ENCODE measurements at places on chromosomes 2 and 18. TPM values are rescaled to one million over a fixed set of nuclear protein-coding genes. Genes with fewer than 3 reads are reported as not detected.

Gene NOSTRIN
- 45.2 TPM for total RNA-seq

Gene HAAO
- 6.1 TPM for total RNA-seq

Gene LYPD1
- total RNA-seq: 1.5 TPM

Gene ADD2
- total RNA-seq: 2.1 TPM

Gene LBX2
- total RNA-seq: 1.5 TPM

Gene EFEMP1
- total RNA-seq: 219 TPM

Gene KLHL30
- total RNA-seq: 0.71 TPM

Gene POTEJ
- total RNA-seq: not detected

Gene LYPD6
- total RNA-seq: 0.47 TPM

DNA sequence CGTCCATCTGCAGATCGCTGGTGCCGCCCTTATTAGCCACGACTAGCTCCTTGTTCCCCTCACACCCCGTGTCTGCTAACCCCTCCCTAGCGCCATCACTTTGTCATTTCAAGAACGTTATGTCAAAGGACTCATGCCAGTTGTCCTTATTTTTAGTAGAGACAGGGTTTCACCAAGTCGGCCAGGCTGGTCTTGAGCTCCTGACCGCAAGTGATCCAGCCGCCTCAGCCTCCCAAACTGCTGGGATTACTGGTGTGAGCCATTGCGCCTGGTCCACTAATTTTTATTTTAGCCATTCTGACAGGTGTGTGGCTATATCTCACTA is 138.9 kb upstream of the HDAC4 start:
- no peak for DNase-seq

DNA sequence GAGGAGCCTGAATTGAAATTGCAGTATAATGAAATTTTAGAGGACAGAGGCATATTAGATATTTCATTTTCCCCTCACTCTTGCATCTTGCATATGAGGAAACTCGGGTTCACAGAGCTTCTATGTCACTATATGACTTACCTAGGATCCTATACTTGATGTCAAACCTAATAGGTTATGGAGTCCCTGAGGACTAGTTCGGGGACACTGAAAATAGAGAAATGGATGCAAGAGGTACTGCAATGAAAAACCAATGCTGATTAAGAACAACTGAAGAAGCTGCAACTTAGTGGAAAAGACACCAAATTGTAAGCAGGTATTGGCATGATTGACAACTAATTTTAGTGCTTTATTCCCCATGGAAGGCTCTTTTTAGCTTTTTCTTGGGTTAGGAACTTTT is 210.1 kb downstream of the IKZF2 start:
- no peak for DNase-seq

DNA sequence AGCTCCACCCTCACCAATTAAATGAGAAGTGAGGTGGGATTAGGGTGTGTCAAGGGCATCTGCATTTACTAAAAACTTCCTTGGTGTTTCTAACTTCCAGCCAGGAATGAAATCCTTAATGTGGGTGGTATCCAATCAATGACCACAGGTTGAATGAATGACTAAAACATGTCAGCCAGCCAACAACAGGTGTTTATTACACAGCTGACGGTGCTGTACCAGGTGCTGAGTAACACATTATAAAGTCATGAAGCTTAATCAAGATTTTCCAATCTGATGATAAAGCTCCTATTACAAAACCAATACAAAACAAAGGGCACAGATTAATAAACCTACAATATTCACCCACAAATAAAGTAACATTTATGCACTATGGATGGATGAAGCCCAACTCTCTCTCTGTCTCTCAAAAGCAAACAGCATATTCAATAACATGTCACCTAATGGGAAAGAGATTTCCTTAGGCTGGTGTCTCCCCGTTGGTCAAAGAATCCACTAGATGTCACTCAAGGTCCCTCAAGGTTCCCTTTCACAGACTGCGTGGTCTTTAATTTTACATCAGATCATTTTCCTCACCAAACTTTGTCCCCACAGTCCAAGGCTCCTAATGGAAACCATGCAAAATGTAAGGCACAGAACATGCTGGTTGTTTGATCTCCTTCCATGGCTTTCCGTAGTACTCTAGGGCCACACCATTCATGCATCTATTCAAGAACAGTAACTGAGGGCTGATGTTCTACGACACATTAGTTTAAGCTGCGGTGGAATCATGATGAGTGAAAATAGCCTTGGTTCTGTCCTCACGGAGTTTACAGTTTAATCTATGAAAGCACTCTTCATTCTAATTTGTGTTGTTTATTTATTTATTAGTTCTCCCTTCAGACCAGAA is 6.4 kb upstream of the PTPN4 start:
- no peak for DNase-seq

GRCh38 chr18:58525928-58526424 is 102.9 kb downstream of the ALPK2 start:
- no peak for DNase-seq

- DNase-seq: peak; percentile 97
These were observed 42.1 kb downstream of the BMP10 start for GRCh38 chr2:68828887-68829708.

- DNase-seq: no peak
These were observed 18.6 kb upstream of the AP1S3 start for GRCh38 chr2:223856021-223856420.

DNA sequence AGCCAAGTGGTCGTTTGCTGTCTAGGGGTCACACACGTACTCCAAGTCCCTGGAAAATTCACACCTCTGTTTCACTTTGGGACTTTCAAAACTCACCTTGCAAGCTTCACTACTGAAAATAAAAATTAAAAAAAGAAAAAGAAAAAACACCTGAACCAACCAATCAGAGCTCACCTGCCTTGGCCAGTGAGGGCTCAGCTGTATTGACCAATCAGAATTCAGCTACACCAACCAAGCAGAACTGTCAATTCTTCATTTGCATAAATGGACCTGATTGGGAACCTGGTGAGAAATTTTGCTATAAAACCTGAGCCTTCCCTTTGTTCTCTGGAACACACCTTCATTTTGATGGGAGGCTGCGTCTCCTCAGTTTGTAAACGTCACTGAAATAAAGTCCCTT is 176.4 kb downstream of the TTC32 start:
- DNase-seq: no peak

DNA sequence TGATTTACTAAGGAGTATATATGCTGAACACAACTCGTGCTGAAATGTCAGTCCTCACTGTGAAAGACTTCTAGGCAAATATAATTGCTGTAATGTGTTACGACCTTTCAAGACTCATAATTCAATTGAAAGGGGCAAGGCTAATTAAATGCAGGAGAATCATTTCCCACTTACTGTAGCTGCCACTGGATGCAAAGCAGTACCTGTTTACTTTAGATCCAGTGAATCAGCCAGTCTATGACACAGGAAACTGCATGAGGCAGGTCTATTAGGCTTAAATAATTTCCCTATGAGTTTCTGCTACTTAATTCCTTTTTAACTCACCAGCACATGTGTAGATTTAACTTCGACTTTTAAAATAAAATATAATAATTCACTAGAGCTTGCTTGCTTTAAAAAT is 125.6 kb downstream of the CTNNA2 start:
- DNase-seq: no peak

DNA sequence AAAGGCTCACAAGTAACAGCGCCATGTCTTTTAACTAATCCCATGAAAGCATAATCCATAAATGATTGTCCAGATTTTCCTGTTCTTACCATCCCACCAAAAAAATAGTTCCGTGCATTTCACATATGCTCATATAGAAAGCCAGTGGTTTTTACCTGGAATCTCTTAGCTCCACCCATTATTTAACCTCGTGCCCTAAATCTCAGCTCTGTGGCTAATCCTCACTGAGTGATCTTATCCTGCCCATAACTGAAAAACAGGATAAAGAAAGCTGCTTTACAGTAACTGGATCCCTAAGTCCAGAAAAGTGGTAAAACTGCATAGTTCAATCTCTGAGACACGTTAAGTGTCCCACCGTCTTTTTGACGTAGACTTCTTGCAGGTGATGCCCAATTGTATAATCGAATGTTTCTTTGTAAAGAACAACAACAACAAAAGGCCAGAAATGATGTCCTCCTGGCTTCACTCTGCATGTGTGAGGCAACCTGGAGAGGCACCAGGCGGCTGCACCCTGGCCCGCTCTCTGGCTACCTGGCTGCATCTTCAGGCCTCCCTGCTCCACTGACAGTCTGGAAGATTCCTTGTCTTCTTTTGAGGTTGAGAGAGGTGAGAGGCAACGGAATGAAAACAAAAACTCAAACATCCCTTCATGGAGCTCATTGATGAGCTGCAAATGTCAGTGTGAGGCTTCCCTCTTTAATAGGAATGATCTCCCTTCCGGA is 38.6 kb downstream of the FEZ2 start:
- no peak for DNase-seq

GRCh38 chr2:37365669-37366068 is 21.2 kb downstream of the QPCT start:
- no peak for DNase-seq

DNA sequence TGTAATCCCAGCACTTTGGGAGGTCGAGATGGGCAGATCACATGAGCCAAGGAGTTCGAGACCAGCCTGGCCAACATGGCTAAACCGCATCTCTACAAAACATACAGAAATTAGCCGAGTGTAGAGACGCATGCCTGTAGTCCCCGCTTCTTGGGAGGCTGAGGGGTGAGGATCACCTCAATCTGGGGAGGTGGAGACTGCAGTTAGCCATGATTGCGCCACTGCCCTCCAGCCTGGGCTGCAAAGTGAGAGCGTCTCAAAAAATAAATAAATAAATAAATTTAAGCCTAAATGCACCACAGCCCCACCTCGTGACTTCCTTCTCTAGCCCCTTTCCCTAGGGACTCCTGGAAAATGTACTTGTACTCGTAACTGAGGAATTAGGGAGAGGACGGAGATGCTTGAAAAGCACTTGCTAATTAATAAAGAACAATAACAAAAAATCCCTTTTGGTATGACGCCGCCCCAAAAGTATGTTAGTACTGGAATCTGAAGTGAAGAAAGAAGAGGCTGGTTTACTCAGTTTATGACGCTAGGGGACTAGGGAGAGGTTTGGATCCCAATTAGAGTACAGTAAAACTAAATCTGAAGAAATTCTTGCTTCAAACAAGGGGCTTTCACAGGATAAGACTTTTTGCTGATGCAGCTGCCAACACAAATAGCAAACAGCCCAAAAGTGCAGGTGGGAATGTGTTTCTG is 887 bp upstream of the ZNF396 start:
- no peak for DNase-seq

DNA sequence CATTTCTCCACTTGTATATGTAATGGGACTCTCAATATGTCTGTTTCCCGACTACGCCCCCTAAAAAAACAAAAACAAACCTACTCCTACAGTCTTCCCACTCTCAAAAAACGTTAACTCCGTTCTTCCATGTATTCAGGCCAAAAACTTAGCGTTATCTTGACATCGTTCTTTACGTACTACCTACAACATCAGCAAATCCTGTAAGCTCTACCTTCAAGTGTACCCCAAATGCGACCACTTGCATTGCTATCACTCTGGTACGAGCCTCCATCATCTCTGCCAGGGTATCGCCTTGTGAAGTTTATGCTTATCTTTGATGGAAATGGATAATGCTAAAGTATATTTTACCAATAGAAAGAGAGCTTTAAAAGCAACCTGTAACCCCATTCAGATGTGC is 479 bp downstream of the GPATCH11 start:
- no peak for DNase-seq

DNA sequence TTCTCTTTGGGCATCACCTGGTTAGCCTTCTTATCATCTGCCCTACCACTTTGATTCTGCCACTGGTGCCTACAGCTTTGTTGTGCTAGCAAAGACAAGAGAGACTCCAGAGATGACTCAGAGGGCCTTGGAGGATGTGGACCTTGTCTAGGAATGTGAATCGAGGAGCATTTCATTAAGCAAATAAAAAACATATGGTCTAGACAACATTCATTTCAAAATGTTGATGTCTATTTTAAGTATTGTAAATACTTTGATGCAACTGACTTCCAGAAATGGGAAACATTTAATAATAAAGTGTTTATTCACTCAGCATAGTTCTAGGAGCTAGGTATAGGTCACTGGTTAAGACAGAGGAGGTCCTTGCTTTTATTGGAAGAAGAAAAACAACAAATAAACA is 195.5 kb downstream of the CDCA7 start:
- no peak for DNase-seq

DNA sequence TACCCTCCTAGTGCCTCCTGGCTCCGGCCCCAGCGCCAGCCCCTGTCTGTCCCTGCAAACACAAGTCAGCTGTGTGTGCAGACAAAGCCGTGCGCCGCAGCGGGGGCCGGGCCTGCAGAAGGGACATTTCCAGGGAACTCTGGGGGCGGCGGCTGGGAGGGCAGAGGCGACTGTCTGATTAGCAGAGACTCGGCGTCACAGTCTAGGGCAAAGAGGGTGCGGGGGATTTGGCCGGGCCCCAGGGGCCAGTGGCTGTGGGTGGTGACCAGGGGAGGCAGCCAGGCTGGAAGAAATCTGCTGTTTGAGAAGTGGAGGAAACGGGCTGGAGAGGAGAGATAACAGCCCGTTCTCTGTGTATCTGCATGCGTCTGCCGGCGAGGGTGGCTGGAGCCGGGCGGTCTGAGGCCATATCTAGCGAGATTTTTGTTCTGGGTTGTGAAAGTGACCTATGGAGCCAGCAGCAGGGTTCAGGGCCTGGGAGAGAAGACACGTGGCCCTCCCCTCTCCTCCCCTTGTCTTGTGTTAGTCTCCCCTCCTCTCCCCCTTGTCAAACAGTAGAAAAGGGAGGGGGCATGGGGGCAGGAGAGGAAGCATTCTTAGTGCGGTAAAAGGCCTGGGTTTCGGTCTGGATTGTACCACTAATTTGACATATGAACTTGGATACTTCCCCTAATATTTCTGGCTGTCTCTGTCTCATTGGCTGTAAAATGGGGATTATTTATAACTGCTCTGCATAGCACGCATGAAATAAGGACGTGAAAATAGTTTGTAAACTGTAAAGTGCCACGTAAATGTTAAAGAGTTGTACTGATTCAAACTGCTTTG is 169.4 kb downstream of the SMAD7 start:
- DNase-seq: peak; percentile 94
